Activated CD8-positive, alpha-beta memory T cell treated with anti-CD3 and anti-CD28 coated beads, Interleukin-2, amount 10 ng/mL, durations not matched to agents 7 days and 5 days (primary cell): ENCODE measurements at places on chromosomes 3 and 15. TPM values are rescaled to one million over a fixed set of nuclear protein-coding genes. Genes with fewer than 3 reads are reported as not detected.
A peak's percentile ranks its signal among the peaks of the same experiment; 100 is the strongest.

DNA sequence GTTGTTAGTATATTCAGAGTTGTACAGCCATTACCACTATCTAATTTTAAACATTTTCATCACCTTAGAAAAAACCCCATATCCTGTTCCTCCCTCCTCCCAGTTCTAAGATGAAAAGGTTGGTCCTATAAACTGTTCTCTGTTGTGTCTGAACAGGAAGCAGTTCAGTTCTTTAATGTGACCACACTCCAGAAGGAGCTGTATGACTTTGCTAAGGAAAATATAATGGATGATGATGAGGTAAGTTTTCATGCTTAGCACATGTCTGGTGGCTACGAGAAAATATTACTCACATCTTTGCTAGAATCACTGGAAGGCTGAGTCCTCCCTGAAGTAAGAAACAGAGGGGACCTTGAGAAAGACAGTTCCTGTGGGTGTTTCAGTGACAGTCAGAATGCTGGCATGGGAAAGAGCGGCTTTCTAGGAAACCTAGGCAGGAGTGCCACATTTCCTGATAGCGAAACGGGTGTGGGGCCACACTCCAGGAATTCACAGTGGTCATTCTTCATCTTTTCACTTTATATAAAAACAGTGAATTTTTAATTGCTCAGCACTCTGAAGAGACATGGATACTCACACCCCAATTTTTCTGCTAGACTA, 20.3 kb downstream of the CRTAP start:
- peaks cover 6% of the 10 kb centered on the region for H3K4me1 ChIP-seq
- H3K27ac ChIP-seq = peak overlapping the region; percentile 24
- peaks cover 22% of the 10 kb centered on the region for H3K36me3 ChIP-seq
- DNase-seq = no peak
- H3K4me3 ChIP-seq = no peak overlapping the region

DNA sequence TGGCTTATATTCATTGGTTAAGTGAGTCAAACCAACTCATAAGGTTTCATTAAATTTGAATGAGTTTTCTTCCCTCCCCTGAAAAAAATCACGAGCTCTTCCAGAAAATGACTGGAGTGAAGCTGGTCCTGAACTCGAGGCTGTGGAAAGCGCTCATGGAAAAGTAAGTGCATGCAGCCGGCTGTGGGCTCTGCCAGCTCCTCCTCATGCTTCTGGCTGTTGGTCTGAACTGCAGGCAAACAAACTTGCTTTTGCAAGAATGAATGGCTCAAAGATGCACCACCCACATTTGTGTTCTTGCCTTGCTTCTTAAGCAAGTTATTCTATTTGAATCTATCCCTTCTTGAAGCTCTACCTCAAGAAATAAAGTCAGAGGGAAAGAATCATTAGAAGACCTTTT, 6.2 kb downstream of the ETV5 start:
- H3K4me1 ChIP-seq = peaks cover 7% of the 10 kb centered on the region
- H3K27me3 ChIP-seq = peaks cover 80% of the 10 kb centered on the region
- H3K27ac ChIP-seq = no peak overlapping the region
- H3K4me3 ChIP-seq = no peak overlapping the region

- no peak overlapping the region for H3K4me3 ChIP-seq
- peaks cover 16% of the 10 kb centered on the region for H3K4me1 ChIP-seq
- DNase-seq = no peak
Measured at GRCh38 chr3:155906900-155907299, 36.5 kb downstream of the GMPS start.

DNA sequence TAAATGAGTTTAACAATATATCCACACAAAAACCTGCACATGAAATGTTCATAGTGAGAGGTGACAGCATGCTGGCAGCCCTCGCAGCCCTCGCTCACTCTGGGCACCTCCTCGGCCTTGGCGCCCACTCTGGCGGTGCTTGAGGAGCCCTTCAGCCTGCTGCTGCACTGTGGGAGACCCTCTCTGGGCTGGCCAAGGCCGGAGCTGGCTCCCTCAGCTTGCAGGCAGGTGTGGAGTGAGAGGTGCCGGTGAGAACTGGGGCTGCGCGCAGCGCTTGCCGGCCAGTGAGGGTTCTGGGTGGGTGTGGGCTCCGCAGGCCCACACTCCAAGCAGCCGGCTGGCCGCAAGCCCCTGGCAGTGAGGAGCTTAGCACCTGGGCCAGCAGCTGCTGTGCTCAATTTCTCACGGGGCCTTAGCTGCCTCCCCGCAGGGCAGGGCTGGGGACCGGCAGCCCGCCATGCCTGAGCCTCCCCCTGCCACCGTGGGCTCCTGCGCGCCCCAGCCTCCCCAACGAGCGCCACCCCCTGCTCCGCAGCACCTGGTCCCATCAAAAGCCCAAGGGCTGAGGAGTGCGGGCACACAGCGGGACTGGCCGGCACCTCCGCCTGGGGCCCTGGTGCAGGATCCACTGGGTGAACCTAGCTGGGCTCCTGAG, 3.4 kb downstream of the CCDC13 start:
- no peak for DNase-seq
- no peak overlapping the region for H3K27ac ChIP-seq
- peaks cover 12% of the 10 kb centered on the region for H3K4me1 ChIP-seq
- H3K27me3 ChIP-seq = peaks cover 8% of the 10 kb centered on the region

GRCh38 chr15:83077491-83078230, 10.6 kb upstream of the BTBD1 start:
- H3K4me1 ChIP-seq = peaks cover 14% of the 10 kb centered on the region
- peaks cover 6% of the 10 kb centered on the region for H3K36me3 ChIP-seq
- H3K27me3 ChIP-seq = peaks cover 38% of the 10 kb centered on the region
- no peak for DNase-seq
- no peak overlapping the region for H3K4me3 ChIP-seq

DNA sequence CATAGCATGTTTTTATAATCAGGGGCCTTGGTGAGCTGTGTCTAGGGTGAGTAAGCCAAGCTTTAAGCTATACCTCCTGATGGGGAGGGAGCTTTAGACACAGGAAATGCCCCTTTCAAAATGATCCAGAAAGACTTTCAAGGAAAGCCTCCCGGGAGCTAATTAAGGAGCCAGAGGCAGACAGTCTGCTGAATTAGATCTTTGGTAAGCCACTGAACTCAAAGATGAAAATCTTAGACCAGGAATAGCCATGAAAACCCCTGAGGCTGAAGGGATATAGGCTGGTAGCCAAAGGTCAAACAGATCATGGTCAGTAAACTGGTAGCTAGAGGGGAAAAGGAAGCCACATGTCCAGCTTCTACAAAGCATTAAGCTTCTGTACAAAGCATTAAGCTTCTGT, 42.7 kb upstream of the GAP43 start:
- peaks cover 21% of the 10 kb centered on the region for H3K27me3 ChIP-seq
- no peak for DNase-seq
- no peak overlapping the region for H3K27ac ChIP-seq
- no peaks in the 10 kb centered on the region for H3K36me3 ChIP-seq

- H3K36me3 ChIP-seq = no peaks in the 10 kb centered on the region
- H3K4me1 ChIP-seq = peaks cover 25% of the 10 kb centered on the region
- no peak overlapping the region for H3K4me3 ChIP-seq
- H3K27ac ChIP-seq = peak overlapping the region; percentile 27
- H3K27me3 ChIP-seq = peaks cover 19% of the 10 kb centered on the region
Measured at GRCh38 chr3:195752546-195753331, 32.0 kb downstream of the MUC20 start.

GRCh38 chr3:156675830-156676767, 1.7 kb downstream of the TIPARP start:
- H3K27me3 ChIP-seq = no peaks in the 10 kb centered on the region
- H3K4me1 ChIP-seq = peaks cover 53% of the 10 kb centered on the region
- peak; percentile 48 for DNase-seq
- H3K27ac ChIP-seq = peak overlapping the region; percentile 89

- peaks cover 3% of the 10 kb centered on the region for H3K27me3 ChIP-seq
- no peak overlapping the region for H3K4me3 ChIP-seq
- no peak overlapping the region for H3K27ac ChIP-seq
- peaks cover 4% of the 10 kb centered on the region for H3K4me1 ChIP-seq
Measured at GRCh38 chr3:157240408-157240807, 80.5 kb upstream of the CCNL1 start.

- H3K27ac ChIP-seq = no peak overlapping the region
- H3K4me1 ChIP-seq = peaks cover 35% of the 10 kb centered on the region
- no peaks in the 10 kb centered on the region for H3K27me3 ChIP-seq
- peaks cover 2% of the 10 kb centered on the region for H3K36me3 ChIP-seq
- H3K4me3 ChIP-seq = no peak overlapping the region
- DNase-seq = no peak
Measured at GRCh38 chr3:114718071-114718897, 424.5 kb downstream of the TIGIT start.

HTR3E gene
- not detected for total RNA-seq

LRRC31 gene
- not detected for total RNA-seq

FGF7 gene
- not detected for total RNA-seq

TCAIM gene
- total RNA-seq = 13.7 TPM

CP gene
- not detected for total RNA-seq

STAG1 gene
- 41.2 TPM for total RNA-seq
